ENCODE measurements at places on chromosomes 7 and 10.

GRCh38 chr10:36324831-36325230 is 682.7 kb upstream of the FZD8 start:
- no peak for DNase-seq

DNA sequence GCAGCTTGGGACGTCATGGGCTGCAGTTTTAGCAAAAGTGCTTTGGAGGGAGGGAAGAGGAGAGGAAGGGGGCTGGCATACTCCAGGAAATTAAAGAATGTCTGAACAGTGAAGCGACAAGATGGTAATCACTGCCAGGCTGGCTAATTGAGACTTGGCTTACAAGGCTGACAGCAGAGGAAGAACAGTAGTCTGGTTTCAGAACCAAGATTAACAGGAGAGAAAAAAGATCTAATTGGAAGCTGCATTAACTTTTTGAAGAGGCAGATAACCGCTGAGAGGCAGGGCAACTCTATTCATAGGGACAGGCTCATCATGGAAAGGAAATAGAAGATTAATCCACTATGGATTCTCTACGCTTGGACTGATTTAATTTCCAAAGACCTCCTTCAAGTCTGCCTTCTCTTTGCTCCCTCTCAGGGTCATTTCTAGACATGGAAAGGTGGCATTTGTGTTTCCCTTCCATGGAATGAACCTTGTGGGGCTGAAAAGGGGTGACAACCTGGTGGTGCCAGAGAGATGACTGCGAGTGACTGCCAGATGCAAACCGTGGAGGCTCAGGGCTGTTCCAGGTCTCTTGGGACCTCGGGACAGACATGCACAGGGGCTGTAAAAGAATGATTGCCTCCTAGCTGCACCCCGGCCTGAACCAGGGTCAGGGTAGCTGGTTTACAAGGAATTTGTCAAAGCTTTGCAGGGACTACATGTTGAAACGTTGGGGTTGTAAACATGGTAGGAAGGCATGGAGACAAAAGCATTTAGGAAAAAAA is 210.2 kb upstream of the NPY start:
- no peak for DNase-seq

- no peak for DNase-seq
These were observed 30.6 kb upstream of the PARP12 start for GRCh38 chr7:140093375-140093774.

DNA sequence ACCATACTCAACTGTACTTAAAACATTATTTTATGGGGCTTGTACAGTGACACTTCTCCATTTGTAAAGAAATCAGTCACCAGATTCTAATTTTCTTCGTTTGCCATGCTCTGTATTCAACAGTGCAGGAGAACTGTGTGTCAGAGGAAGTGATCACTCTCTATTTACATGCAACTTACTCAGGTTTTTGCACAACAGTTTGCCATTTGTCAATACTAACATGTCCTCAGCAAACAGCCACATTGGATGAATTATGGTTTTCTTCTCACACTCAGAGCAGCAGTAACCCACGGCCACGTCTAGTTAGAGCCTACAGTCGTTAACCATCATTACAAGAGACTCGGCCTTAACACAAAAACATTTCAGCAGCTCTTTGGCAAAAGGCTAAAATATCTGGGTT is 69.2 kb upstream of the SP4 start:
- no peak for DNase-seq

DNA sequence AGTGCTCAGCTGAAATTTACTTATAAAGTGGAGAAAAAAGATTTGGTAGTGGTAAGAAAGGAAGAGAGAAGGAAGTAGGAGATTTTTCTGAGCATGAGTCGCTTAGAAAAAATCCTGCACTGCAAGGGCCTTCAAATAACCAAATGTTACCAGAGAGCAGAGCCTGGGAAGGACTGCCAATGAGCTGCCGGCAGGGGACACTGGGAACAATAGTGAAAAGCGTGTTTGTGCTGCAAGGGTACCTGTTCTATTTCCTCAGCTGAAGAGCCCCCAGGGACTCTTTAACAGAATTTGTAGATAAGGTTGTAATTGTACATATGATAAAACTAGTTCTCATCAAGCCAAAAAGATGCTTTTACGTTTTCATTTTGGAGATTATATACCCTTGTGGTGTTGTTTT is 696.3 kb upstream of the C7orf33 start:
- DNase-seq: no peak

- no peak for DNase-seq
These were observed 6.9 kb downstream of the FAM241B start for GRCh38 chr10:69636626-69637605.

DNA sequence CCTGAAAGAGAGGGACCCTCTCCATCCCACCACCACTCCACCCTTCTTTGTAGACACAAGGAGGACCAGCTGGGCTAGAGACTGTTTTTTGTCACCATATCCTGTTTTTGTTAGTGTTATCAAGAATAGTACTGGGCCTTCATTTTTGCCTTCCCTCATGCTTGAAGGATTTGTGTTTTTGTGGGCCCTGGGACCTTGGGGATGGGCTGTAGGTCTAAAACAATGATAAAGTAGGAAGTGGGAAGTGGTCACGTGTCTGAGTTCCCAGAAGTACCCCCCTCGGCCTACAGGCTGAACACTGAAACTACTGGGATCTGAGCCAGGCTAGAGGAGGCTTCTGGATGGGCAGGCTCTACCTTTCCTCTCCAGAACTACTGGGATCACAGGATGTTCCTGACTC is 8.9 kb downstream of the AGFG2 start:
- DNase-seq: no peak

GRCh38 chr7:159086301-159086925 is 58.3 kb downstream of the VIPR2 start:
- no peak for DNase-seq

GRCh38 chr7:92739091-92739490 is 97.3 kb downstream of the CDK6 start:
- no peak for DNase-seq

- DNase-seq: no peak
These were observed 11.0 kb downstream of the GRID1 start for GRCh38 chr10:86355571-86356038.

DNA sequence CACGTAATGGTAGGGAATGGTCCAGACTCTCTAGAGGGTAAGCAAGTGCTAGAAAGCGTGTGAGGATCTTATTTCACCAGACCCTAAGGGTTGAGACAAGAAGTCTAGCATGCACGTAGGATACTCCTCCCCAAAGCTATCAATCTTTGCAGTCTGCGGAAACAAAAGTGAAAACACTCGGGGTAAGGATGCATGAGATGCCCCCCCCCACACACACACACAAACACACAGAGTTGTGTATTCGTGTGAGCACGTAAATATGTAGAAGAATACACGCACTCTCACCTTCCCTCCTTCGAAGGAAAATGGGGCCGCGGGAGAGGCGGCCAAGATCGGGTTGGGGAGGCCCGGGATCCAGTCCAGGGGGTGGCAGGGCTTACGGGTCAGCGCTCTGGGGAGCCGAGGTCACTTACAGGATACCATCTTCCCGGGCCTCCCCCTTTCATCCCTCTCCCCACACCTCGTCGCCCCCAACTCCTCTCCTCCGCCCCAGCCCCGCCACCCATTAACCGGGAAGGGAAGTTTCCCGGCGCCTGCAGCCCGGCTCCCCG is 455 bp downstream of the CUL2 start:
- peak; percentile 20 for DNase-seq

DNA sequence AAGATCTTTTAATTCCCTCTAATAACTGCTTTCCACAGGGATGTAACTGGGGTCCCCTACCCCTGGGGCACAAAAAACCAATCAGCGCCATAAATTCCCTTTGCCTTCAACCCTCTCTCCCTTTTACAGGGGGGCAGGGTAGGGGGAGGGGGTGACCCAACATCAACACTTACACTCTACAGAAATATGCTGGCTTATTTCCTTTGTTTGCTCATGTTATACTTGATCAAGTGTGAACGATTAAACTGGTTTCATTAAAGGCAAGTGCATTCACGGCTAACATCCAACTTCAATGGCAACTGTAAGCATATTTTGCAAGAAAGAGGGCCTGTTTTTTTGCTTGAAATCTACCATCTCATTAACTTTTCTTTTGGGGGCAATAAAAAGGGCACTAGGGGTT is 2.9 kb downstream of the CTBP2 start:
- no peak for DNase-seq

GRCh38 chr10:61628151-61628874 is 34.4 kb upstream of the CABCOCO1 start:
- DNase-seq: no peak

- no peak for DNase-seq
These were observed 44.1 kb upstream of the SLC39A12 start for GRCh38 chr10:17907641-17908040.

DNA sequence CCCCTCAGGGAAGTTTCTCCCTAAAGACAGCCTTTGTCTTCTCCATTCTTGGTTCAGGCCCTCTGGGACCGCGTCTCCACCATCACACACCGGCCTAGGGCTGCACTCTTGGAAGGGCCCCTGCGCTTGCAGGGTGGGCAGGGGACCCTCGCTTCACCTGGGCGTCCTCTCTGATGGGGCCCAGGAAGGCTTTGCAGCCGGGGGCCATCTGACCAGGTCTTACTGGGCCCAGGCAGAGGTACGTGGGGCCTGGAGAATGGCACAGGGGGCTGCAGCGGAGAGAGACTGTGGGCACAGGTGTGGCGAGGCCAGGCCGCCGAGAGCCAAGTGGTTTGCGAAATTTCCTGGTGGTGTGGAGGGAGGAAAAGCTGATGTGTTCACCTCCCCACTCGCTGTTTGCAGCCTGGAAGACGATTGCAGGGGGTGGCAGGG is 44.4 kb downstream of the ALOX5 start:
- no peak for DNase-seq

- DNase-seq: no peak
These were observed 97.2 kb downstream of the EBF3 start for GRCh38 chr10:129866894-129867293.

DNA sequence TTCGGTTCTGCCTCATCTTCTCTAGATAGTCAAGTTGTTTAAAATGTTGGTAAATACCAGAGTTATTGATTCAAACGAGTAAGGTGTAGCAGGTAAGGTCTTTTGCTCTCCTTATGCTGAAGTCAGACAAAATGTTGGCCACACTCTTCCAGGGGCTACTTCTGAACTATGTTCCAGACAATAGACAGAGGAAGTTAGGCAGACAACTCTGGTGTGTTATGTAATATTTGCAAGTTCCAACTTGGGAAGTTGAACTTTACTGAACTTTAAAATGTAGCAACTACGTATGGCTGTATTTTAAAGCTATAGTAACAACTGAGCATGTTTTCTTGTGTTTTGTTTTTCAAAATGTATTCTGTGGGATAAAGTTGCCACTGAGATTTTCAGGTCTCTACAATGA is 125.7 kb upstream of the NEBL start:
- DNase-seq: no peak

- no peak for DNase-seq
These were observed 13.8 kb downstream of the UBE2D1 start for GRCh38 chr10:58348571-58349033.

DNA sequence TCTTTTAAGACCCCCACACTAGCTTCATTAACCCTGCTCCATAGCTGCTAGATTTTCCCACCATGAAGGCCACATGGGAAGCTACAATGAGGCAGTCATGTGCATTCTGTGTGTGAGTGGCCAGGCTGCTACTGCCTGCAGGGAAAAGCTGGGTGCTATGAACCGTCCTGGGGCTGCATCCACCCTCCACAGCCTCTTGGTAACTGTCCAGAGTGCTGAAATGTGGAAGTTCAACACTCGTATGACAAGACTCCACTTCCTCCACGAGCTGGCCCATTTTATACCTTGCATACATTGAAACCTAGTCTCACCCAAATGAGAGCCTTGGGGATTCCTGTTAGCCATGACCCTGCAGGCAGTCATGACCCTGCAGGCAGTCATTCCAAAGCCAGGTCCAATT is 59.4 kb downstream of the CUZD1 start:
- DNase-seq: peak; percentile 71

DNA sequence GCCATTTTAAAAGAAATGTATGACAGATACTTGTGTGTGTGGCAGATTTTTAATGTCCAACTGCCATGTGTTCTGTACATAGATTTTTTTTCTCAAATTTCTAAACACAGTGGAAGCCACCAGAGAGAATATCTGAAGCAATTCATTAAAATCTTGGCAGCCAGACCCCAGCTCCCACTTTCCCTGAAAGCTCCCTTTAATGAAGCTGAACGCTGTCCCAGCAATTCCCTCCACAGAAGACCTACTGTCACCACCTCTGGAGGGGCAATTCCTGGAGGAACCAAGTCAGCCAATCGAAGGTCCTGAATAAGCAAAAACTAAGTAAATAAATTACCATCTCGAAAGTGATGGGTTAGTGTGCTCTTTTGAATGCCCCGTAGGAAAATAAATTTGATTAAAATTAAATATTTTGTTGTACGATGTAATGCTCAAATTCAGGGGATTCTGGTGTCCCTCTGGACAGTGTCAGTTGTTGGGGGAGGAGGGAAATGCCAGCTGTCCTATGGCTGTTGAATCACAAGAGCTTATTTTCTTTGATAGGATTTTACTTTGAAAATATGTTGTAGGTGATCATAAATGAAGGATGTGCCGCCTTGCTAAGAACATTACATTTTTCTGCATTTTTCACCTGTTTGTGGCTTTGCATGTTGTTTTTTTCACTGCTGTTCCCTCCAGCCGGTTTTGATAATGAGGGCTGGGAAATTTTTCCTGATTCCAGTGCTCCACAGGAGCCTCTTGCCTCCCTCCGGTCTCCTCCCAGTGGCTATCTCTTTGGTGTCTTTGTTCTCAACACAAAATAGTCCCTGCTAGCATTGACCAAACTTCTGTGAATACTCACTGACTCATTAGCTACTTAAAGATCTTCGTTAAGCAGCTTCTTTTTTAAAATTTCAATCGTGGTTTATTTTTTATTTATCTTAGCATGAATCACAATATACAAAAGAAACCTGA is 9.2 kb upstream of the GSAP start:
- no peak for DNase-seq

DNA sequence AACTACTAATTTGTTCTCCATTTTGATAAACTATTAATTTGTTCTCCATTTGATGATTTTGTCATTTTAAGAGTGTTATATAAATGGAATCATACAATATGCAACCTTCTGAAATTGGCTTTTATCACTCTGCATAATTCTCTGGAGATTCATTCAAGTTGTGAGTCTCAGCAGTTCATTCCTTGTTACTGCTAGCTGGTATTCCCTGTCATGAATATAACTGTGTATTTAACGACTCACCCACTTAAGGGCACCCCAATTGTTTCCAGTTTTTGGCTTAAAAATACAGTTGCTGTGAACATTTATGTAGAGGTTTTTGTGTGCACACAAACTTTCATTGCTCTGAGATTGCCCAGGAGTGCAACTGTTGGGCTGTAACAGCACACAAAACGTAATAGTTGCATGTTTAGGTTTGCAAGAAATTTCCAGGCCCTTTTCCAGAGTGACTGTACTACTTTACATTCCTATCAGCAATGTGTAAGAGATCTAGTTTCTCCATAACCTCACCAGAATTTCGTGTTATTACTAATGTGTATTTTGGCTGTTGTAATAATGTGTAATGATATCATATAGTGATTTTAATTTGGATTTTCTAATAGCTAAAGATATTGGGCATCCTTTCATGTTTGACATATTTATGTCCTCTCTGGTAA is 153.2 kb upstream of the ADCY1 start:
- DNase-seq: no peak

Data from renal cortex interstitium (tissue), 15 donors.